ENCODE measurements at places on chromosomes 7 and 10. TPM values are rescaled to one million over a fixed set of nuclear protein-coding genes. Genes with fewer than 3 reads are reported as not detected.

ABCB4 gene
- 0.20 TPM for total RNA-seq

ABCA13 gene
- 0.11 TPM for total RNA-seq

KLF6 gene
- 19.3 TPM for total RNA-seq

NUTM2E gene
- total RNA-seq: not detected

MACC1 gene
- total RNA-seq: 11.0 TPM

SKAP2 gene
- 3.2 TPM for total RNA-seq

CCL24 gene
- total RNA-seq: not detected

MMD2 gene
- 0.11 TPM for total RNA-seq

FAM25A gene
- total RNA-seq: not detected

- DNase-seq: no peak
Observed at GRCh38 chr7:77894574-77895091, 96.1 kb downstream of the PHTF2 start.

GRCh38 chr7:55477781-55478374 is 94.4 kb downstream of the VOPP1 start:
- peak; percentile 24 for DNase-seq

DNA sequence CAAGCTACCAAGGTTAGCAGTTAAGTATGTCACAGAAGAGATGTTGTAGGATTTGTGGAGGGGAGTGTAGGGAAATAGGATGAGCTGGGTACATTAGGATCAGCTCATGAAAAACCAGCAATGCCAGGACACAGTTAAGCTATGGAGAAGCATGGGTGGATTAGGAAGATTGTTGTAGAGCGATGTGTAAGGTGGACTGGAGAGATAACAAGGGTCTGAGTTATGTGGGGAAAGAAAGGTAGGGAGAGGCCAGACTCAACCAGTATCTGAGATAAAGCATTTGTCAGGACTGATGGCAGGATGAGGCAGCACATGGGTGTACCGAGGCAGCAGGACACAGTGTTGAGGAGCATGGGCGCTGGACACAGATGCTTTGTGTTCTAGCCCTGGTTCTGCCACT is 85.4 kb upstream of the PRR15 start:
- no peak for DNase-seq

- DNase-seq: no peak
Observed at GRCh38 chr10:99304862-99305229, 24.3 kb upstream of the CNNM1 start.

DNA sequence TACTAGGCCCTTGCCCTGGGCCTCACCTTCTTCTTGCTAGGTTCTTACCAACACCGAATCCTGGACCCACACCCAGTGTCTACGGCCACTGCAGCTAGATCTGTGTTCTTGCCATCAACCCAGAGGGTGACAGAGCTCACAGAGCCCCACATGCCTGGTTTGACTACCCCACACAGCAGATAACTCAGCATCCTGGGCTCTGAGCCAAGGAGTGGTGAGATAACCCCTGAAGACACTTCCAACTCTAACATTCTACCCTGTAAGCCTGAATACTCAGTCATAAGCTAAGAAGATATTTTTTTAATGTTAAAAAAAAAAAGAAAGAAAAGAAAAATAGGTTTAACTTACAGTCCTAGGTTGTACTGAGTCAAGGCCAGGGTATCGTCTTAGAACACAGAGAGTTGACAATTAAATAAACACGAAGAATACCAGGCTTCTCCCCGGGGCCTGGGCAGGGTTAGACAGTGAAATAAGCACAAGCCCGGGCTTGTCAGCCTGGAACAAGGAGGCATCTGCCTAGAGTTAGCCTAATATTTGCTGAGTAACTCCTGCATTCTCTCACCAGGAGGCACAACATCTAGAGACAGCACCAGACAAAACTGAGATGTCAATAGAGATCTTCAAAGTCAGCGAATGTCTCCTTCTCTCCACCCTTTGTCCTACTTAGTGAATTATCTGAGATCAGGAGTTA is 556.5 kb upstream of the LRRN3 start:
- DNase-seq: no peak

GRCh38 chr10:72834183-72834825 is 59.2 kb upstream of the OIT3 start:
- DNase-seq: no peak

DNA sequence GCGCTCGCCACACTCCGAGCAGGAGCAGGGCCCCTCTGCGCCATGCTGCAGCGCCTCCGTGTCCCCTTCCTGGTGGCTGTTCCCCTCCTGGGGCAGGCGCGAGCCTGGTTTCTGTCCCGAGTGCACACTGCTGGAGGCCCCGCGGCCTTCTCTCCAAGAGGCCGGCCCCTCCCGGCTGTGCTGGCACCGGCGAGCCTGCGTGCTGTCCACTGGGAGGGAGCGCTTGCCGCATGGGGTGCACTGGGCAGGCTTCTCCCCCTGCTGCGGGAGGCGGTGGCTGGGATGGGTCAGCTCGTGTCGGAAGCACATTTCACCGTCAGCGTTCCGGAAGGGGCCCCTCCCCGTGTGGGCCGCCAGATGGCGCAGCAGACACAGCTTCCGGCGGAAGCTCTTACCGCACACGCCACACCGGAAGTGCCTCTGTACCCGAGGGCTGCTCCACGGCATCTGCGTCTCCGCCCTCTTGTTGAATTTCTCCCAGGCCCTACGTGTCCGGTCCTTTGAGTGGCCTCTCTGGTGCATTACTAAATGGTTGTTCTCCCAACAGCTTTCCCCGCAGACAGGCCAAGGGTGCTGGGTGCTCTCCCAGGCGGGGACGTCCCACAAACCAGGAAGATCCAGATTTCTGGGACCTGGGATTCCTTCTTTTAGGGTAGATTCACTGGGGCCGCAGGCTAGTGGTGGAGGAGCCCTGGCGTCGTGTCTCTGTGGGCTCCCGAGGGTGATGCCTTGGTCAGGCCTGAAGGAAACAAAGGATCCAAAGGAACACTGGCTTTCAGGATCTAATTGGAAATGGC is 18.7 kb downstream of the ZNF786 start:
- peak; percentile 90 for DNase-seq

GRCh38 chr7:124596881-124597280 is 168.7 kb downstream of the GPR37 start:
- DNase-seq: no peak

- DNase-seq: no peak
Observed at GRCh38 chr7:136496551-136496950, 371.9 kb upstream of the CHRM2 start.

DNA sequence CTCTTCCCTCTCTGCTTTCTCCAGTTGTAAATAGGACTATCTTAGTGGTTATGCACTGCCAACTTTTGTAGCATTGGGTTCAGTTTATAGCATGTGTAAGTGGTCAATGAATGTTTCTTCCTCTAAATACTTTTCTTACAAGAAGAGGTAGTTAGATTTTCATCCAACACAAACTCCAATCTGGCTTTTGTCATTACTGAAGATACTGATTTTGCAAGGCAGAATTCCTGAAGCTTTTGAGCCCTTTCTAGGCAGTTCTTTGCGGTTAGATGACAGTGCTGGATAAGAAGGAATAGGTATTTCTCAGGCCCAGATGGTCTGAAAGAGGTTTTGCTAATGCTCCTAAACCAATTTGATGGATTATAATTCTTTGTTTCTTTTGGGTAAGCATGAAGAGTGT is 60.5 kb downstream of the BICC1 start:
- DNase-seq: no peak

All from H9 (cell line).